ENCODE measurements at places on chromosomes 6 and 20.
A peak's percentile ranks its signal among the peaks of the same experiment; 100 is the strongest.

GRCh38 chr20:3021327-3021726 lies 22.1 kb upstream of the GNRH2 start:
- no peak for DNase-seq

GRCh38 chr6:140713495-140713894 lies 1339.0 kb upstream of the CITED2 start:
- DNase-seq: no peak

DNA sequence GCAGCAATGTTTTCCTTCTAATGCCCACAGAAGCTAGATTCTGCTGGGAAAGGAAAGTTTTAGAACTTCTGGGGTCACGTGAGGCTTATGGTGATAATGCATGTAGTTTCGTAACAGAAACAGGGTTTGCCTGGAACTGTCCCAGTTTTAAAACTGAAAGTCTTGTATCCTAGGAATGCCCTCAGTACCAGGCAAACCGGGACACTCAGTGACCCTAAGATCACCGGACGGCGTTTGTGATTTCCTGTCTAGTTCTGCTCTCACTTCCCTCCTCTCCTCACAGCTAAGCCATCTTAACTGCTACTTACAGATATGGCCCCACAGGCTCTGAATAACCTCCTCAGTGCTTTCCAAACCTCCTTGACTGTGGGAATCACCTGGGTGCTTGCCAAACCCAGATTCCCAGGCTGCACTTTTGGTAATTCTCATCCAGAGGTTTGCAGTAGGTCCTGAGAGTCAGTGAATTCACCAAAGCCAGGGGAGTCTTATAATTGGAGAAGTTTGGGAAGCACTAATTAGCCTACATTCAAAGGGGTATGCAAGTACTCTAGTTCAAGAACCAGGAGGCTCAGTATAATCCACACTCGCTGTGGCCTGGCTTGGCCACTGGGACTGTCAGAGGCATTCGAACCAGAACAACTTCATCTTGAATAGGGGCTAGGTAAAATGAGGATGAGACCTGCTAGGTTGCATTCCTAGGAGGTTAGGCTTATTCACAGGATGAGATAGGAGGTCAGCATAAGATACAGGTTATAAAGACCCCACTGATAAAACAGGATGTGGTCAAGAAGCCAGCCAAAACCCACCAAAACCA lies 231.6 kb upstream of the MYLIP start:
- DNase-seq: no peak

DNA sequence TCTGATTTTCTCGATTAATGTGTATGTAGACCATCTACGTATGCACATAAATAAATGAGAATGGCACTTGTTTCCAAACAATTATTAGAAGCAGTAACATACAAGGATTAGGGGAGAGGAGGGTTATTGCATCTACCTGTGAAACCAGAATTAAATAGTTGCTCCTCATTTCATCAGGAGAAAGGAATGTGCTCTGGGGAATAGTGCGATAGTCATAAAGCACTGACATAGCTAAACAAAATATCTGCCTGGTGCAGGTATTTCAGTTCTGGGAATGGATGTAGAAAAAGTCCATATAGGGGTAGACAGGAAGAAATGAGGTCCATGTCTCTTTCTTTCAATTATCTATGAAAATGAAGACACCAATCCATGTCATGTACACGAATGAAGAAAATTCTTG lies 1.6 kb upstream of the ID4 start:
- no peak for DNase-seq

DNA sequence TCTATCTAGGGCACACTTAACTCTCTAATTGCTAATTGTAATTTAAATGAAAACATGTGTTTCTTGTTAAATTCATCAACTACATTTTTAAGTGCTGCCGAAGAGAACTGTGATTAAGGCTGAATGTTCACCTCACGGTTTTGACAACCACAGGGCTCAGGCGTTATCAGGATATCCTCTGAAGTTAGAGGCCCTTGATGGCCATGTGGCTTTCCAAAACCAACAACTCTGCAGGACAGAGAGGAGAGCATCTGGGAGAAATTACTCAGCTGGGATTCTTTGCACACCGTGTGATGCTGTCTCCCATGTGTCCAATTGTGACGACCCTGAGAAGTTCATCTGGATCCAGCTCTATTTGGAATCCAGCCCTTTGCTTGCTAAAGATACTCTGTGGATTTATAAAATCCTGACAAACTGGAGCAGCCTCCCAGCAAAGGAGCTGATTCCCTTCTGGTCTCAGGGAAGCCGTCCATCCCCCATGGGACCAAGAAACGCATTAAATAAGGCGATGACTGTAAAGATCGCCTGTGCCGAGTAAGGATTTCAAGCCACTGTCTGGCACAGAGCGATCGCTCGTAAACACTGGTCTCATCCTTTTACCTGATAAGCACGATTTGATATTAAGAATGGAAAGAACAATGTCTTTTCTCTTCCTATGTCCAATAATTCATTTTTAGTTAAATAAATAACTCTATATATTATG lies 401.1 kb downstream of the CD83 start:
- no peak for DNase-seq

GRCh38 chr6:39841291-39841690 lies 49.1 kb downstream of the DAAM2 start:
- DNase-seq: no peak

DNA sequence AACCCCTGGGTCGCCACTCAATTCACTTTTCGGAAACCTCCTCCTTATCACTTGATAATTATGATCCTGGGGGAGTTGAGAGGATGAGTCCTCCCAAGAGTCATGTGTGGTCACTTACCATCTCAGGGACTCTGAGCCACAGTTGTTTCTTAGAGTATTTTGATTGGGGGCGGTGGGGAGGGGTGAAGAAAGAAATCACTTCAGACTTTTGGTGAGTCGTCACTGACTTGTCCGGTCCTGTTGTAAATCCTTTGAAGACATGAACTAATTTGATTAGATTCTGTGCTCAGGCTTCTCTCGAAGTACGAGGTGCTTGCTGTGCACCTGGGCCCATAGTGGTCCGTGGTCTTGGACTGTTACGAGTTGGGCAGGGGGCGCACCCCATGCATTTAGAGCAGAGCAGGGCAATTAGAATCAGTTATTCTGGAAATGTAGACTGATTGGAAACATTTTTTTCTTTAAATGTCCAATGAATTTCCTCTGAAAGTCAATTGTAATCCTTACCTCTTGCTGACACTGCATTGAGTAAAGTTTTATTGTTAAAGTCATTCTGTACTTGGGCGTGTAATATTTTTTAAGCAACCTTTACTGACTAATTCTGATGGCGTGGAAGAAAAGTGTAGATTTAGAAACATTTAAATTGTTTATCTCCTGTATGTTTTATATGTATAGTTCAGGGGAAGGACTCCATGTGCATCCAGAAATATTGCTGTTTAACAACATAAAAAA lies 173.4 kb downstream of the SLC16A10 start:
- no peak for DNase-seq

- DNase-seq: no peak
These were observed 94.5 kb downstream of the BACH2 start for GRCh38 chr6:90202156-90202555.

- no peak for DNase-seq
These were observed 228.8 kb upstream of the ECI2 start for GRCh38 chr6:4364172-4364571.

GRCh38 chr20:16709017-16709416 lies 20.8 kb upstream of the SNRPB2 start:
- no peak for DNase-seq

- no peak for DNase-seq
These were observed 317.8 kb downstream of the CDH4 start for GRCh38 chr20:61569825-61570224.

DNA sequence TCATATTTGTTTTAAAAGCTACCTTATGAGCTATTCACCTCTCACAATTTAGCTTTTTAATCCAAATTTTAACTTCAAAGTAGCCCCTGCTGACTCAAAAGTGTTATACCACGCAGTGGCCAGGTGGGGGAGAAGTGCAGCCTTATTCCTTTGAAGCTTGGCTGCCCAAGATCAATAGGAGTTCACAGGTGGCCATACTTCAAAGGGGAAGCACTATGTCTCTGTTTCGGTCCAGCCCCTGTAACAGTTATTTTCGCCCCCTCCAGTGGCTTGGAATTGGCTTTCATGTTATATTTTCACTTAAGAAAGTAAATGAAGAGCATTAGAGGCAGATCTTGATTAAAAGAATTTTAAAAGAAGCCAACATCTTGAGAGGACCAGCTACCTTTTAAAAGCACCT lies 608.4 kb downstream of the EPHA7 start:
- DNase-seq: no peak

- no peak for DNase-seq
These were observed 4.6 kb upstream of the GUCA1B start for GRCh38 chr6:42199106-42199981.

GRCh38 chr20:4181956-4182945 lies 166.9 kb upstream of the RNF24 start:
- no peak for DNase-seq

DNA sequence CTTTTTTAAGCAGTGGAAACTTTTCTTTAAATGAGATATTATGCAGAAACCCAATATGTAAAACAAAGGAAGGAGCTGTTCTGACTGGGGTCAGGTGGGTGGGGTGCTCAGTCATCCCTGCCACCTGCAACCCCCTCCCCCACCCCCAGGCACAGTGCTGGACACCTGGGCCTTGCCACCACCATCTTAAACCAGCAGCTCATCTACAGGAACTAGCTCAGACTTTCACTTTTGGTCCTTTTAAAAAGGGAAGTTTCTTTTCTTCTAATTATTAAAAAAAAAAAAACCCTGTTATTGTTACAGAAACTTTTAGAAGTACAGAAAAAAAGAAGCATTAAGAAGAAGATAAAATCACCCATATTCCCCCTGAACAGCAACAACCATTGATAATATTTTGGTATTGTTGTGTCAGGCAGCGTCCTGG lies 37.1 kb downstream of the PPP1R16B start:
- DNase-seq: no peak

- no peak for DNase-seq
These were observed 35.6 kb upstream of the KCNK16 start for GRCh38 chr6:39357998-39358686.

- DNase-seq: no peak
These were observed 37.5 kb upstream of the SLCO4A1 start for GRCh38 chr20:62604796-62605195.

DNA sequence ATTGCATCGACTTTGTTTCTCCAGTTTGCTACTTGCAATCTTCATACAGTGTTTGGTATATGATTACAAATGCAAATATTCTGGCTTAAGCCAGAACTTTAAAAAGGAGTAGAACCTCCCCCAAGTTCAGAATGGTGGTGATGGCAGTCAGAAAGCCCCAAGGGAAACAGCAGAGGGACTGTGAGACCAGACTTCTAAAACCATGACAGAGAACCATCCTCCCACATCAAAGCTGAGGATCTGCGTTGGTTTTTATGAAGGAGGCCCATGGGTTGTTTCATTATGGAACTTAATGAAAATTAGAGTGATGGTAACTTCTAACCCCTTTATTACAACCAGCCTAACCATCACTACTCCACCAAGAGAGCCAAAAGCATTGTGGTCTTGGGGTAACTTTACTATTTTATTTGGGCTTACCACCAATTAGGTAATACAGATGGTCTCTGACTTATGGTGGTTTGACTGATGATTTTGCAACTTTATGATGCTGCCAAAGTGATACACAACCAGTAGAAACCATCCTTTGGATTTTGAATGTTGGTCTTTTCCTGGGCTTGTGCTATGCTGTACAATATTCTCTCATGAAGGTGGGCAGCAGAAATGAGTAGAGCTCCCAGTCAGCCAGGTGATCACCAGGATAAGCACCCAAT lies 10.9 kb upstream of the MRS2 start:
- no peak for DNase-seq

DNA sequence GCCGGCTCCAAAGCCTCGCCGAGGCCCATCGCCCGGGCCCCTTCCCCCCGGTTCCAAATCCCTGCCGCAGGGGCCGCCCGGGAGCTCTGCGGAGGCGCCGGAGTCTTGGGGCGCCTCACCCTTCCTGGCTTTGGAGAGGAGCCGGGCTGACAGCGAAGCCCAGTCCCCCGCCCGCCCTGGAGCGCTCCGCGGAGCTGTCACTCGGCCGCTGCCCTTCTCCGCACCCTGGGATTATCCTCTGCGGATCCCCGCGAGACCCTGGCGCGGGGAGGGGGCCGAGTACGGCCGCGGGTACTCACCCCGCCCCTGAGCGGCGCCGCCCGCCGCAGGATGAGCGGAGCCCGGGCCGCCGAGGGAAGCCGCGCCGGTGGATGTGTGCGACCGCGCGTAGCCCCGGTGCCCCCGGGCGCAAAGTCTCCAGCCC lies 343 bp downstream of the SNAP91 start:
- no peak for DNase-seq

GRCh38 chr20:41174373-41174772 lies 37.0 kb downstream of the PLCG1 start:
- peak; percentile 59 for DNase-seq

GRCh38 chr6:83019741-83020140 lies 45.9 kb downstream of the UBE3D start:
- DNase-seq: no peak

DNA sequence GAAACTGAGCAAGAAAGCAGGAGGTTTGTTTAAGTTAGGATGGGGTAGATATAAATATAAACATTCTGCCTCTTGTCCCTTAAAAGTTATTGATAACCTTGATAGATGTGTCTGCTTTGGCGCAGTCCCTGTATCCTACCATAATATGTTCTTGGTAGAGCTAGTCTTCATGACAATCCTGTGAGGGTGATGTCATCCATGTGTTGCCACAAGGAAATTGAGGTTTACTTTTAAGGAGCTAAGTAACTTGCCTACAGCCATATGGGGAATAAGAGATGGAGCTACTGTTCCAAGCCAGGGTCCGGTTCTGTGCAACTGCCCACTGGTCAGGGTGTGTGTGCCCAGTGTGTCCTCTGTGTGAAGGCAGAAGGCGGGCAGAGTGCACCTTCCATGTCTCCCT lies 78.5 kb downstream of the SSR1 start:
- DNase-seq: no peak

DNA sequence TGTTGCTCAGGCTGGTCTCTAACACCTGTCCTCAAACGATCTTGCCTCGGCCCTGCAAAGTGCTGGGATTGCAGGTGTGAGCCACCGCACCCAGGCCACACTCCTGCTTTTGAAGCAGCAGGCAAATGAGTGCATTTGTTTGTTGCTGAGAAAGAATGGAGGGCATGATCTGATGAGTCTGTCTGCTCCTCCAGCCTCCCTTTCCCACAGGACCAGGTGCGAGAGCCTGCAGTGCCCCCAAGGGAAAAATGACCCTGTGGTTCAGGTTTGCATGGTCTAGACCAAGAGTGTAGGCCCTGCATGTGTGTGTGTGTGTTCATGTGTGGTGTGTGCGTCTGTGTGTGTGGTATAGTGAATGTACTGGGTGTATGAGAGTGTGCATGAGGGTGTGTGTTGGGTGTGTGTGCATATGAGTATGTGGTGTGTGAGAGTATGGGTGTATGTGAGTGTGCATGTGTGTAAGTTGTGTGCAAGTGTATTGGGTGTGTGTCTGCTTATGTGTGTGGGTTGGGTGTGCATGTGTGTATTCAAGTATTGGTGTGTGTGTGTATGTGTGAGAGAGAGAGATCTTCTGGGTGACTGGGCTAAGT lies 22.8 kb upstream of the FOXC1 start:
- DNase-seq: no peak
